HAP-1 (cell line): ENCODE measurements at places on chromosomes 16 and 17.

DNA sequence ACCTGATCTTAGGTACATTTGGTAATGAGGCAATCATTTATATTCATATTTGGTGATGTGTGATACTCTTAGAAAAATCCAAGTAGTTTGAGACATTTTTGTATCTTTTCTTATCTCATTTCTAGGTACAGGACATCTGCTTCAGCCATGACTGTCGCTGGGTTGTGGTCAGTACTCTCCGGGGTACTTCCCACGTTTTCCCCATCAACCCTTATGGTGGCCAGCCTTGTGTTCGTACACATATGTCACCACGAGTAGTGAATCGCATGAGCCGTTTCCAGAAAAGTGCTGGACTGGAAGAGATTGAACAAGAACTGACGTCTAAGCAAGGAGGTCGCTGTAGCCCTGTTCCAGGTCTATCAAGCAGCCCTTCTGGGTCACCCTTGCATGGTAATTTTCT is 312.2 kb downstream of the BCAS3 start:
- no peak for DNase-seq

DNA sequence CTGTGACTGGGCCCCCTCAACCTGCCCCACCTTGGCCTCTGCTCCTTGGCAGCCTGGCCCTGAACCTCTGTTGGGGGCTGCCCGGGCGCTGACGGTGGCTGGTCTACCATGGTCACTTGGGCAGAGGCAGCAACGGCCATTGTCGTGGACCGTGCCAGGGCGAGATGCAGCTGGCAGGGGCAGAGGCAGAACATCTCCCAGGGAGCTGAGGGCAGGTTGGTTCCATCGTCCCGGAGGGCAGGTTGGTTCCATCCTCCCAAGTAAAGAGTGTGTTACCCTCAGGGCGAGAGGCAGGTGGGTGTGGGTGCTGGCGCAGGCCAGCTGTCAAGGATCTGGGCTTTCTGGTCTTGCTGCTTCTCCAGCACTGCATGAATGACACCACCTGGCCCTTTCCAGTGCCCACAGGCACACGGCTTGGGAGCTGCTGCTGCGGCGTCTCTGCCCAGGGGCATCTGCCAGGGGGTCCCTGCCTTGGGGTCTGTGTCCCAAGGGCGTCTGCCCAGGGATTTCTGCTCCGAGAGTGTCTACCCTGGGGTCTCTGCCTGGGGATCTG is 12.0 kb downstream of the ACSF3 start:
- no peak for DNase-seq

DNA sequence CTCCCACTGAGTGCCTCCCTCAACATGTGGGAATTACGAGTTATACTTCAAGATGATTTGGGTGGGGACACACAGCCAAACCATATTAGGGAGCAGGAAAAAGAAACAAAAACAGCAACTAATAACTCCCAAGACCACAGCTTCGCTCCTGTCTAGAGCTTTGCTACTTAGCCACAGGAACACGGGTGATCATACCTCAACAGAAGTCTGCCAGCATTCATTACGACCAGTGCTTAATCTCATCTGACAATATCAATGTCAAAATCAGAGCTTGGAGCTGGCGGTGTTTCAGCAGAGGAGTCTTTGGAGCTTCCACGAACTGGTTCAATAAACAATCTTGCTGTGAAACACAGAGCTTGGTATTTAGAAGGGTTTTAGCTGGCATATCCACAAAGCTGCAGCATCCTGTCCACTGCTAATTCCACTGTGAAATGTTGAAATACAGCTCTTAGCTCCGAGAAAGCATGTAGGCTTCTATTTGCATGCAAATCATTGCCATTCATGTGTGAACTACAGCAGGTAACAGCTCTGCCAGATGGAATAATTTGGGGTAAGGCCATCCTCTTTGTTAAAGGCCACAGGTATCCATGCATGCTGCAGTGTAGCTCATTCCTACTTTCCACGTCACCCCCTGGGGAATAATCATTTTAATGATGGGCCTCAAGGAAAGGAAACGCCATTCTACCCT is 128.4 kb upstream of the GOT2 start:
- DNase-seq, result no peak

GRCh38 chr17:33178681-33179080 is 114.4 kb downstream of the ASIC2 start:
- no peak for DNase-seq

DNA sequence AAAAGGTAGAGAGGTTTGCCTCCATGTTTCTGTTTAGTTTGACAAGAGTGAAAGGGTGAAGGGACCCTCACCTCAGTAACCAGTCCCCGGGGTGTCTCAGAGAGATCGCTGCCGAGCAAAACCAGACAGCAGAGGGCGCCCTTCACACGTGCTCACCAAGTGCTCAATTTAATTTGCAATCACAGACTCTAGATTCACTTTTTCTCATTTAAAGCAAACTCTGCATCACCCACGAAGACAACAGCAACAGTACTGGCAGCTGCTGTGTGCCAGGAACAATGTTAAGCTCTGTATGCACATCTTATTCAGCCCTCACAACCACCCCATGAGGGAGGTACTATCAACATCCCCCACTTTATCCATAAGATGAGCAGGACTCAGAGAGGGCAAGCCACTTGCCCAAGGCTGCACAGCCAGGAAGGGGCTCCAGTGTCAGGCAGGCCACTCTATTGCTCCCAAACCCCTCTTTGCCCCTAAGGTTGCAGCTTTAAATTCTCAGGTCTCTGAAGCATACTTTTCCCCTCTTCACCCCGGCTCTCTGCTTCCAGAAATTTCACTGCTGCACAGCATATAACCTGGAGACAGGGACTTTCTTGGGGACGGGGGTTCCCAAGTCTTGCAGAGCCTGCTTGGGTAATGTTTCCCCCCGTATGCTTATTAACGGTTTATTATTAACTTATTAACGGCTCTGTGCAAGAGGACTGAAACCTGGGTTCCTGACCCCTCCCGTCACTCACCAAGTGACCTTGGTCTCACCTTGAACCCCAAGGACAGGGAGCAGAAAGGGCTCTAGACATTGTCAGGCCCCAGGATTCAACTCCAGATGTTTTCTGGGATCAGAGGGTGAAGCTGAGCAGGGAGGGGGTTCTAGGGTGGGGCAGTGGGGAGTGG is 70.9 kb downstream of the CNGB1 start:
- peak; percentile 88 for DNase-seq

DNA sequence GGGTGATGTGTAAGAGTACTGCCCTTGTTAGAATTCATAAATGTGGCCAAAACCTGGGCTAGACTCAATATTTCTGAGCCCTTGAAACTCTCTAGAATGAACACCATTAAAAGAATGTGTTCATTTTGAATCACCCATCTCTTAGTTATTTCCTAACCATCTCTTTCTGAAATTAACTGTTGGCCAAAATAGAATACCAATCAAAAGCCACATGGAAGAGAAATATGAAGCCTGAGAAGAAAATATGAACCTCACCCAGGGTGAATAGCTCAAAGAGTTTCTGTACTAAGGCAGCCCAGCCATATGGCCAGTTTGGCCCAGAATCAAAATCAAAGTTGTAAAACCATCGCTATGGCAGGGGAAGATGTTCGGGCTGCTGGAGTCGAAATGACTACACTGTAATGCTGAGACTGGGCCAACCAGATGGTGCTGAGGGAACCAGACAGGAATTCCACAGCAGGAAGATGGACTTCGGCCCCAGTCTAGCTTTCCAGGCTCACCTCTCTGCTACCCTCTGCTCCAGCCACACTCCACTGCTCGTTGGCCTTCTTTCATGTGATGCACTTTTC is 154.3 kb upstream of the ZFHX3 start:
- DNase-seq, result no peak
